ENCODE measurements at places on chromosomes 13 and 19. TPM values are rescaled to one million over a fixed set of nuclear protein-coding genes. Genes with fewer than 3 reads are reported as not detected.
A peak's percentile ranks its signal among the peaks of the same experiment; 100 is the strongest.

DNA sequence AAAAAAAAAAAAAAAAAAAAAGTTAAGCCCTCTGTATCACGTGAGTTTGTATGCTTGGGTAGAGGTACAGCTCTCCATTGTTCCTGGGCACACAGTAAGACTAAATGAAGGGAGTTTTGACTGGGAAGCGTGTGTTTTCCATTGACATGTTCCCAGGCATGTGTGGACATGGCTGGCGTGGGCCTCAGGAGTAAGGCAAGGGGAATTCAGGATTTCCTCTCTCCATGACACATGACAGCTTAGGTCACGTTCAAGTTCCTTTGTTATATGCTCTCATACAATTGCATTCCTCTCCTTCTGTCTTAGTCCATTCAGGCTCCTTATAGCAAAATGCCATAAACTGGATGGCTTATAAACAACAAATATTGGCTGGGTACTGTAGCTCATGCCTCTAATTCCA is 17.1 kb upstream of the MAP3K10 start:
- DNase-seq: no peak

DNA sequence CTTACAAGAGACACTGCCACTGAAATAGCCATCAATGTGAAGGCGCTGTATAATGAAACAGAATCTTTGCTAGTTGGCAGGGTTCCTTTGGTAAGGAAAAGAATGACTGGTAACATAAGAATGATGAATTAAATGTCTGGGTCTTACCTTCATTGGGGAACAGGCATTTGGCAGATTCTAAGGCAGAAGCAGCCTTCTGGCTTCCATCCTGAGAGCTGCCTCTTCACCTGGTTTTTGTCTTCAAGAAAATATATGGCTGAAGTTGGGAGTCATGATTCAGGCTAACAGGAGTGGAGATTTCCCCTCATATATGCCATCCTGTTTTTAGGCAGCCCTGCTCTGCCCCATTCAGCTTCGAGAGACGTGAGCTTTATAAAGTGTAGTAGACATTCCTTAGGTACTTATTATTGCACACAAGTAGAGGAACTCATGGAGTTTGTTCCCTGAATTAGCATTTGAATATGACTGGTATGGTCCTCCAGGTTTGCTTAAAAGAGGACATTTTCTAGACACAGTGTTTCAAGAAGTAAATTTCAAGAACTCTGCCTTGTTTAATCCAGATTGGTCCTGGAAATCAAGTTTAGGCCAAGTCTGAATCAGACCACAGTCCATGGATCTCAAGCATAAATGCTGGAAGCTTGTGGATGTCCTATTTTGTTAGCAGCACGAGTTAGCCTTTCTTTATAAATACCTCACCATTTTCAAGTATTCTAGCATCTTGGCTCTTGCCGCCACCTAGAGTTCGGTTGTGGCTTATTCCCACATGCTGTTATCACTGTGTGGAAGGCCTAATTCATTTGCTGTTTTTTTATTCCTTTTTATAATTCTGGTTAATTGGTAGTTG is 56.2 kb upstream of the AKAP11 start:
- DNase-seq: peak; percentile 33

GRCh38 chr13:52359534-52359933 is 46.4 kb downstream of the THSD1 start:
- DNase-seq: no peak

The PIN1 gene
- 96.0 TPM for total RNA-seq

DNA sequence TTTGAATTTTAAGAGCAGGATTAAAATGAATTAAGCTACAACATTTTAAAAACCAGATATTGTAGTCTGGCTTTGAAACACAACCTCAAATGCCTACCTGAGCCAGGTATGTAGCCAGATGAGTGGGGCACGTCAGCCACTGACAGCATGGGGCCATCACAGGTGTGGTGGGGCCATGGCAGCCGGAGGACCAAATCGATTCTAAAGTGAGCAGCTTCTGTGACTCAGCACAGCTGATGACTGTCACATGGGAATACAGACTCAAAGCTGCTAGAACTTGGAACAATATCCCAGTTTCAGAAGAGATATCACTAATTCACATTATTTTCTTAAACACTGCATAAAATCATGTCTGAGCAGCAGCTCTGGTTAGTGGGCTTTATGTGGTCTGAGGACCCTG is 52.8 kb downstream of the SERP2 start:
- no peak for DNase-seq
